ENCODE measurements at places on chromosomes 6 and 20.

DNA sequence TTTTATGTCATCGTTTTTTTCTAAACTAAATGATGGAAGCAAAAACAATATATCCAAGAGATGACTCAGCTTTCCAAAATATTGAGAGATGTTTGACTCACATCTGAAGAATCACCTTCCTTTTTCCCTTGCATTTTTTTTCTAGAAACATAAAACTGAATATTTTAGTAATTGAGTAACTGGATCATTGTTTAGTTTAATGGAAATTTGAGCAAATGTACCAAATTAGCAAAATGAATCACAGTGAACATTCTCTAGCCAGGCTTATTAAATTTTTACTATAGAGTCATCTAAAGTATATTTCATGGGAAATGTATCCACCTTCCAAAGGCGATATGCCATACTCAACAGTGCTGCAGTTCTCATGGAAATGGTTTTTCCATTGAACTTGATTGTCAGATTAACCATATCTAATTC is 145.5 kb downstream of the TENT5A start:
- DNase-seq, result peak; percentile 89

DNA sequence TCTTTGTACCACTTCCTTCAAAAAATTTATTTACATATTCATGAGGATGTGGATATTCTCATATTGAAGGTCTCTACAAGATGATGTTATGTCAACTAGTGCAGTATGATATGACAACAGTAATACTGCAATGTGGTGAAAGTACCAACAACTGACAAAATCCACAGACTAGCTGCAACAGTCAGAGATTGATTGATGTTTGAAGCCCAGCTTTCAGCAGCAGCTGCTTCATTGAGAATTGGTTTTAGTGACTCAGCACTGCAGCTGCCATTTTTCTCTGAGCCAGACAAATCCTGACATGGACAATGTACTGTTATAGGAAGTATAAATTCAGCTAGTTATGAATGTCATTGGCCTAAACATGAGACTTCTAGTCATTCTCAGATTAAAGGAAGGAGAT is 53.8 kb downstream of the PKIB start:
- DNase-seq, result no peak

- DNase-seq, result no peak
Observed at GRCh38 chr6:35797837-35798526, 859 bp upstream of the CLPS start.

DNA sequence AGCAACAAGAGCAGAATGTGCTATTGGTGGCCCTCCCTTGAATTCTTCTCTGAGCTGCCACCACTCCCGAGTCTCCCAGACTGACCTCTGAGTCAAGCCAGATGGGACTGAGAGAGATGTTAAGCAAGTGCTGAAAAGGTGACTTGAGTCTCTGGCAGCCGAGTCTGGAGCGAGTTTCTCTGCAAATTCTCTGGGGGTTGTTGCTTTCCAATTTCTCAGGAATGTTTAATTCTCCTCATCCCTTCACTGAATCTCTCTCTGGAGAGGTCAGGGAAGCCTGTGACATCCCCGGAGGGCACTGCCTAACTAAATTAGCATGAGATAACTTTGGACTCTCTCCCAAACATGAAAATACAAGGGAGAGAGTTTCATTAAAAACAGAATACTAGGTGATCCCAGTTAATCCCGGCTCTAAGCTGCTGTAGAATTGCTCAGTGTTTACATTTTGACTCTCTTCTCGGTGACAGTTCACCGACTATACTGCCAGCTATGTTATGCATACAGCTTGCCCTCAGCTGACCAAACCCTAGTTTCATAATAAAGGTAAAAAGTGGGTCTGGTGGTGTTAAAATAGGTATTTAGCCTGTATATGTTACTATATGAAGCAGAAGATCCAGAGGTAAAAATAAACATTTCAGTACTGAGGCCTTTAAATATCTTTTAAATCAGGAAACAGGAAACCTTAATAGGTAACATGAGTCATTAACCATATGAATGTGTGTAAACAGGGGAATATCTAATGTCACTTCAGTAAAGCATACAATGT is 157.9 kb downstream of the FOXC1 start:
- DNase-seq, result peak; percentile 59

GRCh38 chr6:166471797-166472260 is 89.1 kb upstream of the MPC1 start:
- DNase-seq, result no peak

DNA sequence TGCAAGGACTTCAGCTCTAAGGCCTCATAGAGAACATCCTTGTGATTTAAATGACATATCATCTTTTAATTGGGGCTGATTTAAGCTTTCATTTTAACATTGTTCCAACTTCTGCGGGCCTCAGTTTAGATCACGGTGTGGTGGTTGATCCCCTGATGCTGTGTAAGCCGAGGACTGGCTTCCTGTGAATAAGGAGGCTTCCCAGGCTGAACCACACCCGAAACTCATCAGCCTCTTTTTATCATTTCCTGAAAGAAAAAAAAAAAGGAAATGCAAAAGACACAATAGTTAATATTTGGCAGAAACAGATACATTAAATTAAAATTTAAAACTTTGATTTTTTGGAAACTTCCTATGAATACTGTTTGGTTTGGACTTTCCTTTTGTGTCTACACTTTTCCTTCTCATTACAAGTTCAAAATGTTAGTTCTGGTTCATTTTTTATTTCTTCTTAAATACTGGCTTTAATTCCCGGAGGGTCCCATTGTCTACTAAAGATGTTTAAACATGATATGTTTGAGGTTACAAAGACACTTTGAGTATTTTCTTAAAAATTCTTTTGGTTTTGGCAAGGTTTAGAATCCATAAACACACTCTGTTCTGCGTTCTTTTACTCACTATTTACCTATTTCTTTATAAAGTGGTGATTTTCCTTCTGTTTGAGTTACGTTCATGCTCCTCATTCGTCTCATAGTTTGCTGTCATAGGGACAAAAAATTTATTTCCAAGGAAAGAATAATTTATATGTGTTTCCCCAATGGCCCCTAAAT is 230.0 kb upstream of the SULF2 start:
- no peak for DNase-seq

DNA sequence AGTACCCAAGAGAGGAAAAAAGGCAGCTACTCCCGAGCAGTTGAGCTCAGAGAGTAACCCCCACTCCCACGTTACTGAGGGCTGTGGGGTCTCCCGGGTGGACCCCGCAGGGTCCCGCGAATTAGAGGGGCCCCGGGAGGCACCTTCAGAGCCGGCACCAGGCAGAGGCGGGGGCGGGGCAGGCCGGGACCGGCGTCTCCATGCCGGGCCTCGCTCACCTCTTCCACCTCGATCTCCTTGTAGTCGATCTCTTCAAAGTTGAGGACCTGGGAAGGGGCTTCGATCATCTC is 381 bp downstream of the MAP3K7 start:
- peak; percentile 37 for DNase-seq

- DNase-seq, result no peak
Observed at GRCh38 chr6:166999884-167000253, 672 bp downstream of the CEP43 start.

GRCh38 chr6:30882204-30882758 is 2.0 kb upstream of the DDR1 start:
- DNase-seq, result no peak

- no peak for DNase-seq
Observed at GRCh38 chr20:34022839-34023234, 29.1 kb downstream of the RALY start.

DNA sequence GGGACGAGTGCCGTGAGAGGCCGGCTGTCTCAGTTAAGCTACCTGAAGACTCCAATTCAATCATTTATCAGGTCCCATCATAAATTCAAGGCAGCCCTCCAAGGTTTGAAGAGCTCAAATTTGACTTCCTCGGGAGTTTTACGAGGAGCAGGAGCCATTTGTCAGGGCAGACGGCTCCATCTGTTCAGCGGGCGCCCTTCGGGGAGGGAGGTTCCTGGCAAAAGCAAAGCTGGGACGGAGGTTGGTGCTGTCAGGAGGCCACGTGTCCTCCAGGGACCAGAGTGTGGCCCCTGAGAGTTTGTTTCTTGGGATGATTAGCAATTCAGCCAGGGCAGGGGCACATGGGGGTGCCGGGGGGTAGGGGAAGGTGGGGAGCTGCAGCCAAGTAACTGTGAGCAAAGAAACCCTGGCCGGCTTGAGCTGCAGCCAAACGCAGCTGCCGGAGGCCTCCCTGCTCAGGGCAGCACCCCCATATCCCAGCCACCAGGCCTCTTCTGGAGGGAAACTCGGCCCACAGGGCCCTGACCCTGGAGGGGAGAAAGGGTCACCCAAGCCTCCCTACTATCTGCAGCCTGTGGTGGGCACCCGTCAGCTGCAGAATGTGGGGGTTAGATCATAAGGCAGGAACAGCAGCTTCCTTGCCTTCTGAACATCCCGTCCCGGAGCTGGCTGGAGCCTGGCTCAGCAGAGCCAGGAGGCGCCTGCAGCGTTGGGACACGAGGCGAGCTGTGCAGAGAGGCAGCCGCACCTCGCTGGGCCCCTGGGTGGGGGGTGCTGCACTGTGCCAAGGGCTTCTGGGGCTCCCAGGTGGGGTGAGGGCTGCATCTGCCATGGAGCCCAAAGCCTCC is 63.6 kb upstream of the GATA5 start:
- no peak for DNase-seq

- no peak for DNase-seq
Observed at GRCh38 chr6:125839879-125840278, 49.1 kb downstream of the NCOA7 start.

GRCh38 chr6:38185752-38186151 is 366.2 kb downstream of the ZFAND3 start:
- no peak for DNase-seq

- DNase-seq, result no peak
Observed at GRCh38 chr6:157055863-157056262, 267.5 kb downstream of the TMEM242 start.

DNA sequence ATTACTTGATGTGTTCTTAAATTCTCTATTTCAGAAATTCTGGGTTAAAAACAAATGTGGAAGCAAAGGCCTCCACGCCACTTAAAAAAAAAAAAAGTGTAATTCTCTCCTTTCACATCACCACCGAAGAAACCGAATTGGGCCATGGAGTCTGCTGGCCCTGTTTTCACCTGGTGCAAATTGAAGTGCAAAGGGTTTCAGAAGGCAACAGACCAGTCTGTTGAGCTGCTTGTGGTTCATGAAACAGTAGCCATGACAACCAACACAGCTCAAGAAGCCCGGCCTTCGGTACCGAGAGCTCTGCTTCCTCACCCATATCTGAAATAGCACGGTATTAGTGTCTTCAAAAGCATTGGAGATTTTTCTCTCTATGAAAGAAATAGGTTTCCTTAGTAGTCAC is 63.1 kb downstream of the GMPR start:
- DNase-seq, result no peak

DNA sequence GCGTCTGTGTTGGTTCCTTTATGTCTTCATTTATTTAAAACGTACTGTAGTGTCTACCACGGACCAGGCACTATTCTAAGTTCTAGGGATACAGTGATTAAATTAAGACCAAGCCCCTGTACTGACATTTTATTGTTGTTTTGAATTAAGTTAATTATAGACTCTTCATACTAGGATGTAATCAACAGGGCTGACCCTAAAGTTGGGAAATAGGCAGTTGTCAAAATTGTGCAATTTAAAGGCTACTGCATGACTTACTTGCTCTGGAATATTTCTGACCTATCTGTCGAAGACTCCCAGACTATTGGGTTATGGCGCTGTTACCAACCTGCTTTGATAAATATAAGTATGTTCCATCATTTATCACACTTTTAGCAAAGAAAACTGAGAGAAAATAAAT is 6.7 kb downstream of the MYO6 start:
- DNase-seq, result no peak

DNA sequence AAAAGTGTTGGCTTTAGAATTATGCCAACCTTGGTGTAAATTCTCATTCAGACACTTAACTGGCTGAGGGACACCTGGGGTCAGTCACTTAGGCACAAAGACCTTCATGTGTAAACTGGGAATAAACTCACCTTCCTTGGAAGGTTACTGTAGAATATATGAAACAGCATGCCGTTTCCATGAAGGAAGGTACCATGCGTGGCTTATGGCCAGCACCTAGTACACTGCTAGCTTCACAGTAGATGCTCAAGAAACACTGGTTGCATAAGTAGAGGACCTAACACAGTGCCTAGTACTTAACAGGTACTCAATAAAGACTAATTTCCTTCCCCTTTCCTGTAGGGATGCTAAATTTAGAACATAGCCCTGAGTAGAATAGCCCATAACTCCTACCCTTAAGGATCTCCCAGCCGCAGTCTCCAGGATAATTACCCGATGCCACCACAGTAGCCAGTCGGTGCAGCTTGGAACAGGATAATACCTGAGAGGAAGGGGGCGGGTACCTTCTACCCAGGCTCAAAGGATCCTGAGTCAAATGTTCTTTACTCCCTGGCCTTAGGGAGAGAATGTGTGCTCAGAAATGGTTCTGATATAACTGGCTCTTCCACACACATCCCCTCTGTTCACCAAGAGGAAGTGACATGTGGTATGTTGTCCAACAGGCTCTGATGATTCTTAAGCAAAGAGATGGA is 3.6 kb downstream of the BCL2L1 start:
- no peak for DNase-seq

Data from ELR (cell line).